ENCODE measurements at places on chromosomes 6 and 20.

GRCh38 chr6:40955178-40955545 is 83.9 kb downstream of the UNC5CL start:
- DNase-seq: no peak

DNA sequence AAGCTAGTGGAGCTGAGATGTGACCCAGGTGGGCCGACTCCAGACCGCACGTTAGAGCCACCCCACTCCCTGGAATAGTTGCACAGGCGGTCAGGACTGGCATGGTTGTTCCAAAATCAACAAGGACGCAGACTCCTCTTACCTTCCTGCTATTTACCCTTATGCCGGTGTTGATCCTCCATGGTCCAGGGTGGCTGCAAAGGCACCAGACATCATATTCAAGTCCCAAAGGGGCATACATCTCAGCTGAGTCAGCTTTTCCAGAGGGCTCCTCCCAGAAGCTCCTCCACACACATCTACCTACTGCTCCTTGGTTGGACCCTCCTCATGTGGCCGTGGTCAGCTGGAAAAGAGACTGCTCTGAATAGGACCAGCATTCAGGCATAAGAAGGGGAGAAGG is 112.2 kb downstream of the SYCP2 start:
- DNase-seq: no peak

GRCh38 chr6:139249395-139249794 is 42.4 kb downstream of the TXLNB start:
- no peak for DNase-seq

DNA sequence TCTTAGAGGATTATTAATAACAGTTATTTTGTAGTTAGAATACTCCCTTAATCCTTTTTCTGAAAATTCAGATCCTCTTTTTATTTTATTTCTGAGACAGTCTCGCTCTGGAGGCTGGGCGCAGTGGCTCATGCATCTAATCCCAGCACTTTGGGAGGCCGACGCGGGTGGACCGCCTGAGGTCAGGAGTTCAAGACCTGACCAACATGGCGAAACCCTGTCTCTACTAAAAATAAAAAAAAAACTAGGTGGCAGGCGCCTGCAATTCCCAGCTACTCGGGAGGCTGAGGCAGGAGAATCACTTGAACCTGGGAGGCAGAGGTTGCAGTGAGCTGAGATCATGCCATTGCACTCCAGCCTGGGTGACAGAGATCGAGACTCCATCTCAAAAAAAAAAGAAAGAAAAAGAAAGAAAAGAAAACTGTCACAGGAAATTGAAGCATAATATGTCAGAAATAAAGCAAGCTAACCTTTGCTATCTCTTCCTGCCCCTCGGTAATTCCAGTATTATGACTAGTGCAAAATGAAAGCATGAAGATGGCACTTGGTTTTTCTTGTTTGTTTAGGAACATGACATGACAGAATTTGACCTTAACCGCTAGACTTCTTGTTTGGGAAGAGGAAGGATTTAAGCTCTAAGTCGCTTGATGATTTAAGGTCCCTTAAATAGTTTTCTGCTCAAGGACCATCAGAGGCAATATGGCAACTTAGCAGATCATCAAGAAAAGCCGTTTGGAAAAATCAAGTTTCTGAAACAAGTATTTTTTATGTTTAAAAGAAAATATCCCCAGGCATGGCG is 1.8 kb upstream of the RBM39 start:
- no peak for DNase-seq

DNA sequence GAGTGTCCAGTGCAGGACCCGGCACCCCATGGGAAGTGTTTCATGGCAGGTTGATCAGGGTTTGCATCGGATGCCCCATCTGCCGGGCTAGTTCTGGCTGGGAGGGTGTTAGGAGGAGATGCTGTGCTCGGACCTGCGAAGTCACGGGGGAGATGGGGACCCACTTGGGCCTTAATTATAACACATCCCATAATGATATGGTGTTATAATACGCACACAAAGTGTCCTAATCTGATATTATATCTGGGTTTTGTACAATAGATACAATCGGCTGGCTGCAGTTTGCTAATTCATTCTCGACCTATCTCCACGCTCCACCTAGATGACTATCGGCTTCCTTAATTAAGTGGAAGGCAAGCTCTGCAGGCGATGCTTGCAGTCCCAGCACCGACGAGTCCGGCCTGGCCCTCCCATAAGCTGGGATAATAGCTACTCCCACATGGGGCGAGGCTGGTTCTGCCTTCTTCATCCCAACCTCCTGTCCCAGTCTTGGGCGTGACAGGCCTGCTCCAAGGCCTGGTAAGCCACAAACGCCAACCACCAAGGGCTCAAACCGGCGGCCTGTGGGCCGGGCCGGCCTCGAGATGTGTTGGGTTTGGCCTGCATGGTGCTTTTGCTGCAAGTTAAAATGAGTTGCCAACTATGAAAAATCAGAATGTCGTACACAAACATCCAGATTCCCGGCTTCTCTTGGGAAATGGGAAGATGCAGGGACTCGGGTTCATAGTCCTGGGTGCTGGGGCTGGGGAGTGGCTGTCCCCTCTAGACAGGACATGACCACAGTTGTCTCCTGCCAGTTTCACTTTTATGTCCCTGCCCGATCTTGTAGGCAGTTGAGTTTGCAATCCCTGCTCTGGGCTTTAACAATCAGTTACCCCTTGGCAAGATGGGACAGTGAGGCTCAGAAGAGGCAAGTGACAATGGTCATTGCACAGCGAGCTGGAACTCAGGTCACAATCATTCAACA is 32.7 kb downstream of the CEBPB start:
- DNase-seq: no peak

Data from activated CD4-positive, CD25-positive, alpha-beta regulatory T cell (primary cell).